ENCODE measurements at places on chromosomes 7 and 10.

GRCh38 chr7:132450188-132450587, 126.1 kb downstream of the PLXNA4 start:
- no peak for DNase-seq

- no peak for DNase-seq
These were observed 20.0 kb upstream of the SMO start for GRCh38 chr7:129168231-129169021.

- no peak for DNase-seq
These were observed 34.7 kb downstream of the RBM17 start for GRCh38 chr10:6123532-6123931.

GRCh38 chr10:114925587-114926586, 12.1 kb upstream of the TRUB1 start:
- DNase-seq: no peak

GRCh38 chr10:86342111-86342863, 24.3 kb downstream of the GRID1 start:
- no peak for DNase-seq

GRCh38 chr10:10612151-10612550, 405.5 kb upstream of the CELF2 start:
- no peak for DNase-seq

DNA sequence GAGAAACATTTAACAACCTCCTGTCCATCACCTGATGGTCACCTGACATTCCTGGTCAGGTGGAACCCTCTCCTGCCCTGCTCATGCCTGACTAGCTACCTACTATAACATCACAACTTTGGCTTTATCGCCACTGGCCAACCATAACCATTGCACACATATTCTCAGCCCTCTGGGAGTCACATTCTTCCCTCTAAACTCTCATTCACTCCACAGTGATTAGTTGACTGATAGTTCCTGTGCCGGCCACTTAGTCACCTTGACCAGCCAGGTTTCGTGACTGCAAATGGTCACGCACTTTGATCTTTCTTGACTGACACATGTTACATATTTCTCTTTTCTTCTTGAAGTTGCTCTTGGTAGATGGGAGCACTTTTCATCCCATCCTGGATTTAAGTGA, 50.1 kb downstream of the GNAI1 start:
- no peak for DNase-seq

DNA sequence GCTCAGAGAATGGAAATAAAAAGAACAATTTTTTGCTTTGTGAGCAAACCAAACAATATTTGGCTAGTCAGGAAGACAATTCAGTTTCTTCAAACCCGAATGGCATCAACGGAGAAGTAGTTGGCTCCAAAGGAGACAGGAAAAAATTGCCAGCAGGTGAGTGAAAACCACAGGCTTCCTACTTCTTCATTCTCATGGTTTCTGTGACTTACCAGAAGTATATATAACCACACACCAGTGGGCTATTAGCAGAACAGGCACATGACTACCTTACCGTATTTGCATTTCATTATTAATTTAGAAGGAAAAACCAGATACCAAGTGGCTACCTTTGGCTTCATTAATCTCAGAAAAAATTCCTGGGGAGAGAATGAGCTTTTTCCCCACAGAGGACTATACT, 8.8 kb downstream of the TDRD1 start:
- DNase-seq: no peak

DNA sequence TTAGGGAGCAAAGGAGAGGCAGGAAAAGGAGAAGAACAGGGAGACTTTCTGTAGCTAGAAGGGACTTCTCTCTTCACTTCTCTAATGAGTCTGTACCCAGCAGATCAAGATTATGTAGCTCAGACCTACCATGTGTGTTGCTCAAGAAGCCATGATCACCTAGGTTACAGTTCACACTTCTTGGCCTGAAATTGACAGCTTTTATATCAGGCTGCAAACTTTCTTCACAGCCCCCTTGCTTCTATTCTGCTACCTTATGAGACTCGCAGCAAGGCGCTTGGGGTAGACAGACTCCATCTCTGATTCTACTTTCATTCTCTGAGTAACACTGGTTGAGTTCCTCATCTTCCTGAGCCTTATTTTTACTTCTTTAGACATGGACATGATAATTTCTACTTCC, 19.6 kb upstream of the GIMAP2 start:
- DNase-seq: no peak
